ENCODE measurements at places on chromosomes 4 and X. TPM values are rescaled to one million over a fixed set of nuclear protein-coding genes. Genes with fewer than 3 reads are reported as not detected.

GRCh38 chr4:62601737-62602136, 1401.6 kb downstream of the ADGRL3 start:
- no peak for DNase-seq

DNA sequence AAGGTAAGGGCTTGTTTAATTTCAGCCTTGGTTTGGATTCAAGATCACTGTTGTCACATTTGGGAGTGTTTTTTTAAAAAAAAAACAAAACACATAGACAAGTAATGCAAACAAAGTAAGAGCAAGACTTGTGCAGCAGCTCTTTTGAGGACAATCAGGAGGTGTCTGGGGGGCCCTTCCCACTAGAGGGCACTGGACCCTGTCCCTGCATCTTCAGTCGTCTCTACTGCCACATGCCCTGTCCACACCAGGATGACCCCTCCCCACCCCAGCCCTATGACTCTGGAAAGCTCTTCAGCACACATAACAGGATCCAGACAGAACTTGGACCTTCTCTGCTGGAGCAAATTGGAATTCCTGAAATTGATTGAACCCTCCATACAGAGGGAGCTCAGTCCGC, 71.0 kb downstream of the USP46 start:
- peak; percentile 38 for DNase-seq

GRCh38 chrX:110836982-110837381, 41.4 kb upstream of the CHRDL1 start:
- no peak for DNase-seq

Gene ZAR1
- total RNA-seq, result not detected

Gene TMEM271
- not detected for total RNA-seq

DNA sequence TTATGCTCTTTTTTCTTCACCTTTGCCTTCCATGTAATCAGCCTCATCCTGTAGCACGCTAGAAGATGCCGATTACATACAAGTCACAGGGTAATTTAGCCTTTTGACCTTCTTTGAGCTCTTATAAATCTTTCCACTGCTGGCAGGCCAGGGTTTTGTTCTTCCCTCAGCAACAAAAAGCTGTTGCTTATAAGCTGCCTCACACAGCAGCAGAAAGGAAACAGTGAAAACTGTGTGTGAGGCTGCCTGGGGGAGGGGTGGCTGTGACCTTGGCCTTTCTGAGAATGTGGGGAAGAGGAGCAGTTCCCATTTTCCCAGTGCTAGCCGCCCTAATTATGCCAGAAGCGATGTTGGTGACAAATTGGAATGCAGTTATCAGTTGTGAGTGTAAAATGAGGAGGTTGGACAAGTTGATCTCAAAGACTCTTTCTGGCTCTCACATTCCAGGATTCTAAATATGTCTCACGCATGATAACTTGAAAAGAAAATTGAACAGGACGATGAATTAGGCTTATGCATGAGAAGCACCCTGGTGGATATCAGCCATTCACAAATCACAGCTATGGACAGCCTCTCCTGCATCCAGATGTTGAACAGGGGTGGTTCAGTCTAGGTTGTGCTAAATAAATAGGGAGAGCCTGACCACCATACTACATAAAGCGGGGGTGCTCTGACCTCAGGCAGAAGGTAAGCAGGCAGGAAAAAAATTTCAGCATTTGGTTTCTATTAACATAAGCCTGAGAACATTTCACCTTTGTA, 25.7 kb downstream of the SLITRK2 start:
- no peak for DNase-seq

- no peak for DNase-seq
Measured at GRCh38 chrX:12452268-12452667, 314.0 kb downstream of the FRMPD4 start.

DNA sequence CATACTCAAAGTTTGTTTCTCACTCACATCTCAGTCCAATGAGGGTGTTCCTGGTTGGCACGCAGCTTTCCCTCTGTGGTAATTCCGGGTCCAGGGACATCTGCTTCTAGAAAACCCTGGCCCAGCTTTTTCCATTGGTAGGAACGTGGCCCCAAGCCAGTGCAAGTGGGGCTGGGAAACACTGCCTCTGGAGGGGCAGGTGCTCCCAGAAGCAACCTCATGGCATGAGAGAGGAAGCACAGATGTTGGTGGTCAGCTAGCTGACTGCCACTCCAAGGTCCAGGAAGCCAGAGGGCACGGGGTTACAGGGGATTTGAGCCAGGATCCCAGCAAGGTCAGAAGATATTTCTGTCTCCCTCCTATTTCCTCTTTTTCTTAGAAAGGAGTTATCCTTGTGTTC, 47.5 kb downstream of the DCTD start:
- DNase-seq, result no peak

DNA sequence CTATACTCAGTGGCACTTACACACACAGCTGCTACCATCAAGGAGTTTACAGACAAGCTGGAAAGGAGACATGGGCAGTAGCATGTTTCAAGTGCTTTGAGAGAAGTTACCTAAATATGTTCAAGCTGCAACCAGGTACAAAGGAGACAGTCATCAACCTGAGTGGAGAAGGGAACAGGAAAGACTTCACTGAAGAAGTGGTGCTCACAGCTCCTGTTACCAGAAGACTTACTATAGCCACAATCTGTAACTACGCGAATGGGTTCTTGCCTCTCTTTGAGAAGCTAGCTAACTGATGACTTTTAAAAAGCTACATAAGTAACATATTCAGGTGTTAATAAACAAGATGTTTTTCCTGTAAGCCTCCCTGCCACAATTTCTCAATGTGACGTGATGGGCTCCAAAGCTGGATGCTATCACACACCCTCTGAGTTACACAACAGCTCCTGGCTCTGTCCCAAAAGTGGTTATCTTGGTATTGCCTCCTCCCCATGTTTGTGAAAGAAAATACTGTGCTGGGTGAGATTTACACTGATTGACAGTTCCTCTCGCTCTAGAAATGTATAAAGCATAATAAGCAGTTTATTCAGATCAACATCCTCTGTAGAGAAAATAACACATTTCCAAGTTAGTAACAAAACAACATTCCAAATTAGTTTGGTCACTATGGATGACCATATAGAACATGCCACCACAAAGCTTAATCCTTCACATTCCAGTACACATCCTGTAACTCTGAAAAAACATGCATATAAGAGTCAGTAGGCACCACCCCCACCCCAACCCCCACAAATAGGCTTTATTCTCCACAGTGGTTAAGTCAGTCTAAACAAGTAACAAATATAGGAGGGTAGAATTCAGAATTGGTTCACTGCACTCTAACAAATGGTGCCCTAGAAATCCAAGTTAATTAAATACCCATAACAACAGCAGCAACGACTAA, 81.8 kb downstream of the FRYL start:
- peak; percentile 86 for DNase-seq

GRCh38 chr4:158051401-158052235, 121.2 kb downstream of the GASK1B start:
- DNase-seq, result no peak

Gene TLL1
- not detected for total RNA-seq

DNA sequence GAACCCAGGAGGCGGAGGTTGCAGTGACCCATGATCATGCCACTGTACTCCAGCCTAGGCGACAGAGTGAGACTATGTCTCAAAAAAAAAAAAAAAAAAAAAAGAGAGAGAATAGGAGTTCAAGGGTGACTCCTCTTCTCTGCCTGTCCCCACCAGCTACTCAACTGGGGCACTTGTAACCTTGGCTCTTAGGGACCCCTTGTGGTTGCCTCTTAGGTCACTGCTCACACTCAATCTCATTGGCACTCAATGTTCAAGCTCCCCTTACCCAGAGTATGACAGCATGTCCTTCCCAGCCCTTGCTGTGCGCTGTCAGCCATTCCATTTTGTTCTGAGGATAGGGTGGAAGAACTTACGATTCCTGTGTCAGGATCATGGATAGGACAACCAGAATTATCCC, 82.4 kb upstream of the BEND4 start:
- no peak for DNase-seq

DNA sequence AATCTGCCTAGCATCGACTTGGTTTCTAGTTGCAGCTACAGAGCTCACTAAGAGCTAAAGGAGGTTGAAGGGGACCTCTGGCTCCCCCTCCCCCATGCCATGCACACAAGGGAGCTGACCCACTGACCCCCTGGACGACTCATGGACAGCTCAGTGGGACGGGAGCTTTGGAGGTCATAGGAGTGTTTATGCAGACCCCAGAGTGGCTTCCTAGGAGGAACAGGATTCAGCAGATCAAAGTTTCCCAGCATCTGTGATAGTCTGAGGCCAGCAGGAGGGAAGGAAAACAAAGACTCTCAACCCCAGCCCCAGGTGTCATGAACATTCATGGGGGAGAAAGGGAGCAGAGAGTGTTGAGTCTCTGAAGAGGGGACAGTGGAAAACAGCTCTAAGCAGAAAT, 104.4 kb downstream of the ARSF start:
- no peak for DNase-seq
